ENCODE measurements at places on chromosomes 7 and 10. TPM values are rescaled to one million over a fixed set of nuclear protein-coding genes. Genes with fewer than 3 reads are reported as not detected.

- DNase-seq, result no peak
Measured at GRCh38 chr10:71300555-71301370, 18.3 kb upstream of the SLC29A3 start.

GRCh38 chr7:71824006-71824760 is 588.0 kb downstream of the CALN1 start:
- DNase-seq, result no peak

GRCh38 chr10:61992059-61992460 is 90.6 kb downstream of the ARID5B start:
- DNase-seq, result no peak

DNA sequence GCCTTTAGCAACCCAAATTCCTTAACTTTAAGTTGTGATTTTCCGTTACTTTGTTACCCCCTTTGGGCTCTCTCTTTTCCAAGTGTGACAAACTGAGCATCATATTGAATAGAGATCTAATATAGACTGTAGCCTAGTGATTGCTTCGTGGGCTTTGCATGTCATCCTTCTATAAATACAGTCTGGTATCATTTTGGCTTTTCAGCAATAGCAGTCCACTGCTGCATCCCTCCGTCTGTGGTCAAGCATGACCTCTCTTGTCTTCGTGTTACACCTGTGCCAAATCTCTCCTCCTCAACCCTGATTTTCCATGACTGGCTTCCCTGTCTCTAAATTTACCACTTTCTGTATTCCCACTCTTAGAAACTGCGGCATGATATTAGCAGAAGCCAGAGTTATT is 53.8 kb upstream of the AGK start:
- no peak for DNase-seq

DNA sequence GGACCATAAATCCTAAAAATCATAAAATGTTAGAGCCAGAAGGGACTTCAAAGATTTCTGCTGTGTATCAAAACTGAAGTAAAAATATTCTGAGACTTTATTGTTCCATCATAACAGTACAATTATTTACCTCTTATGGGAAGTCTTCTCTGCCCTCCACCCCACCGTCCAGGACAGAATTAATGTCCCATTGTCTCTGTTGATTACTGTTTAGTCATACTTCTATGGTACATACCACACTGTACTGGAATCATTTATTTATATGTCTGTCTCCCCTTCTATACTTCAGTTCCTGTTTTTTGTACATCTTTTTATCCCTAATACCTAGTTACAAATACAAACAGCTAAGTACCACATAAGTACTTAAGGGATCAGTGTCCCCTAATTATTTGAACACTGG is 91.4 kb upstream of the CAPZA2 start:
- DNase-seq, result no peak

- no peak for DNase-seq
Measured at GRCh38 chr7:32102432-32102873, 32.2 kb upstream of the PDE1C start.

DNA sequence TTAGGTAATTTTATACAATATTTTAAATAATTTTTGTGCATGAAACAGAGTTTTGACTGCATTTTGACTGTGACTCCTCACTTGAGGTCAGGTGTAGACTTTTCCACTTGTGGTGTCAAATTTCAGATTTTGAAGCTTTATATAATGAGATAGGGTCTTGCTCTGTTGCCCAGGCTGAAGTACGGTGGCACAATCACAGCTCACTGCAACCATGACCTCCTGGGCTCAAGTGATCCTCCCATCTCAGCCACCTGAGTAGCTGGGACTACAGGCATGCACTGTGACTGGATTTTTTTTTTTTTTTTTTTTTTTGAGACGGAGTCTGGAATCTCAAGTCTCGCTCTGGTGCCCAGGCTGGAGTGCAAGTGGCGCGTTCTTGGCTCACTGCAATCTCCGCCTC is 74.9 kb downstream of the TCF7L2 start:
- DNase-seq, result no peak

- no peak for DNase-seq
Measured at GRCh38 chr7:41305001-41305400, 397.9 kb downstream of the INHBA start.

Gene SLC18A3
- not detected for total RNA-seq

Gene ASCC1
- 5.5 TPM for total RNA-seq

Gene HYAL4
- not detected for total RNA-seq

Gene LRGUK
- total RNA-seq, result not detected
